ENCODE measurements at places on chromosomes 1 and 21.

- DNase-seq, result no peak
These were observed 809.9 kb upstream of the RGS18 start for GRCh38 chr1:191348328-191348727.

- no peak for DNase-seq
These were observed 55.2 kb downstream of the SYT14 start for GRCh38 chr1:209993061-209993830.

DNA sequence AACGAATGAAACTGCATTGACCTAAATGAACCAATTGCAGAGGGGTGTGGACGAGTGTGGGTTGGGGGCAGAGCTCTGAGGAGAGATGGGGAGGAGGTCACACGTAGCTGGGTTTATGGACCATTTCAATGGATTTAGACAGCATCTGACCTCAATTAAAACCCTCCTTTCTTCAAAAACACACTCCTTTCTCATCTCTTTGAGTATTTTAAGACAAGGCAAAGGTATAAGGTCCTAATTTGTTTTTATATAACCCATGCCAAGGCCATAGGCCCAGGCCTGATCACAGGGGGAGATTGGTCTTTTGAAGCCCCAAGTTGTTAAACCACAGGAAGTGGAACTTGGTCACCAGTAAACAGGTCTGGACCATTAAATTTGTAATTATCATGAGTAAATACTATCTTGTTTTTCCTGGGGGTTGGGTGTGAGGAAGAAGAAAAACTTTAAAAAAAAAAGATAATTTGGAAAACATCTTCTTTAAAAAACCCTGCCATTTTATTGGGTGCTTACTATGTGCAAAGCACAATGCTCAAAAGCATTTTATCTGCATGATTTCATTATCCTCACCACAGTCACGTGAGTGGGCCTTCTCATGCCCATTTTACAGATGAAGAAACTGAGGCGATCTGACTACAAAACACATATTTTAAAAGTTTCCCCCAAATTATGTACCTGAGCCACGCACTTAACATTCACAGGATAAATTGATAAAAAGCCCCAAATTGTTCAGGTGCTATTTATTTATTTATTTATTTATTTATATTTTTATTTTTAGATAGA is 8.9 kb upstream of the INAVA start:
- no peak for DNase-seq

DNA sequence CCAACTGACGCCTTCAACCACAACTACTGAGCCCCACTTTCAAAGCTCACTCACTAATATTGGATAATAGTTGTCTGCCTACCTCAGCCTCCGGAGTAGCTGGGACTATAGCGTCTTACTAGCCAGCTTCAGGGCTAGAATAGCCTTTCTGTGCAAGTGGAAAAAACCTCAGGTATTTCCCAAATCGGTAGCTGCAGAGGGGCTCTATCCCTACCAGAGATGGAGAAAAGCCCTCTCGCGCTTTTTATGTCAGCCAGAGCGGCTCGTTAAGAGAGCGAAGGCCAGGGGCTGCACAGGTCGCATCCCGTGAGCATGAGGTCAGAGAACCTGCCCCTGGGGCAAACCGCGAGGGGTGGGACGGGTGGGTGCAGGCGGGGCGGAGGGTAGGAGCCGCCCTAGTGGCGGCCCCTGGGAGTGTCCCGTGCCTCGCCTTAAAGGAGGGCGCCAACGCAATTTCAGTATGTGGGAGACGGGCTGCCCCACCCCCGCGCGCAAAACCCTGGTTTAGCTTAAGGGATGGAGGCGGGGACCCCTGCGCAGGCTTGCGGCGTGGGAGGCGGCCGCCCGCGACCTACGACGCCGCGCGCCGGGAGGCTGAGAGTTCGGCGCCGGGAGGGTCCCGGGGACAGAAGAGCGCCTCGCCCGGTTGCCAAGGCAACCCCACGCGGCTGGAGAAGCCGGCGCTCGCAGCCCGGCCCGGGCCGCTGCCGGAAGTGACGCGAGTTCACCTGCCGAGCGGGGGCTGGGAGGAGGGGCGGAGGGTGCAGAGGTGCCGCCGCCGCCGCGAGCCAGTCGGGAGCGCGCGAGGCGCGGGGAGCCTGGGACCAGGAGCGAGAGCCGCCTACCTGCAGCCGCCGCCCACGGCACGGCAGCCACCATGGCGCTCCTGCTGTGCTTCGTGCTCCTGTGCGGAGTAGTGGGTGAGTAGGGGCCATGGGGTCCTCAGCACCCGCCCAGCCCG is at the start of gene CXADR:
CXADR (plus strand) TSS at position 791 of the 961 bp plus-strand sequence; CDS start at position 878, 87 bp downstream.
- no peak for DNase-seq

GRCh38 chr21:31011412-31011811 is 26.9 kb downstream of the KRTAP19-8 start:
- no peak for DNase-seq

DNA sequence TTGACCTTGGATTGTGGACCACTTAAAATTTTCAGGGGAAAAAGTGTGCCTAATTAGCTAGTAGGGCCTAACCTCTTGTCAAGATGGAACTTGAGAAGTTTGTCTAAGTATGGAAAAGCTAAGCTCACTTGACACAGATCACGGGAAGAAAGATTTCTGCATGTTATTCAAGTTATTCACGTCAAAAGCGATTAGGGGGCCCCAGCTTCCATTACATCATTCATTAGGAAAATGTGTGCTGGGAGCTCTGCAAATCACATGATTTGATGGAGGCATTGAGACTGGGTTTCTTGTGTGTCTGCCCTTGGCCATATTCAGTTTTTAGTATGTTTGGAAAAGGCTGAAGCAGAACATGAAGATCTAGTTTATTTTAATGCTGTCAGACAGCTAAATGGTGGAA is 15.5 kb upstream of the POGZ start:
- no peak for DNase-seq

DNA sequence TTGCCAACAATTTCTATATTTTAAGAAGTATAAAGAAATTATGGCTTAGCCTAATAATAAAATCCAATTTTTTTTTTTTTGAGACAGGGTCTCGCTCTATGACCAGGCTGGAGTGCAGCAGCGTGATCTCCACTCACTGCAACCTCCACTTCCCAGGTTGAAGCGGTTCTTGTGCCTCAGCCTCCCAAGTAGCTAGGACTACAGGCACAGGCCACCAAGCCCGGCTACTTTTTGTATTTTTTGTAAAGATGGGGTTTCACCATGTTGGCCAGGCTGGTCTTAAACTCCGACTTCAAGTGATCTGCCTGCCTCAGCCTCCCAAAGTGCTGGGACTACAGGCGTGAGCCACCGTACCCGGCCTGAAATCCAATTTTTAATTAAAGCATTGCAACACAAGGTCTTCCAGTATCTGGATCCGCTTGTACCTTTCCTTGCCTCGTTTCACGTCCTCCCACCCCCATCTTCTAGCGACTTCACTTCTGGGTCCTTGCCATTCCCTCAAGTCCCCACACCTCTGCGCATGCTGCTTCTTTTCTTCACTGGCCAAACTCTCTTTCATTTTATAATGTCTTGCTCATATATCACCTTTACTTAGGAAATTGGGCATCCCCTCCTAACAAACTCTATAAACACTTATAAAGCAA is 2.3 kb downstream of the FUBP1 start:
- DNase-seq, result no peak

GRCh38 chr1:111961016-111961415 is 28.5 kb downstream of the KCND3 start:
- DNase-seq, result no peak

DNA sequence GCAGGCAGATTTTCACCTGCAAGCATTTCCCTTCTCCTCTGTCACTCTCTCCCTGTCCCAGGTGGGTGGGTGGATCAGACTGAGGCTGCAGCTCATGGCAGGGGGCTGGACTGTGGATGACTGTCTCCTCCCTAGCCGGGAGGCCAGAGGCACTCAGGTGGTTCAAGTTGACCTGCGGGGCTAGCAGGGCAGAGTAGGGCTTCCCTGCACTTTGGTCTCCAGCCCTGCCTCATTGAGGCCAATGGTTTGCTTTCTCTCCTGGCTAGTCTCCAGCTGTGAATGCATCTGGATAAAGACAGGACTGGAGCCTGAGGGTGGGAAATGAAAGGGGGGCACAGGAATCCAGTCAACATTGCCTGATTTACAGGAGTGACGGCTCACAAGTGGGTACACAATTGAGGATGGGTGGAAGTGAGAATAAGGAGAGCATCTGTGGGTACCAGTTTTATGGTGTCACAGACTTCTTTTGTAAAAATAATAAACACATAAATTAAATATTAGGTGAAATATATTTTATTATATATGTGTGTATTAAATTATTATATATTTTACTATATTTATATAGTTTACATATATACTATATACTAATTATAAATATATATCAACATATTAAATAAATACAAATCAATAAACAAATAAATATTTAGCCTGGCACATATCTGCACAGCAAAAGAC is 25.6 kb downstream of the RUNX1 start:
- no peak for DNase-seq

GRCh38 chr1:30345491-30346130 is 377.8 kb downstream of the MATN1 start:
- no peak for DNase-seq

- peak; percentile 11 for DNase-seq
These were observed 12.4 kb downstream of the EPB41 start for GRCh38 chr1:28926629-28927265.

GRCh38 chr1:117370071-117370470 is 2.8 kb downstream of the MAN1A2 start:
- no peak for DNase-seq

DNA sequence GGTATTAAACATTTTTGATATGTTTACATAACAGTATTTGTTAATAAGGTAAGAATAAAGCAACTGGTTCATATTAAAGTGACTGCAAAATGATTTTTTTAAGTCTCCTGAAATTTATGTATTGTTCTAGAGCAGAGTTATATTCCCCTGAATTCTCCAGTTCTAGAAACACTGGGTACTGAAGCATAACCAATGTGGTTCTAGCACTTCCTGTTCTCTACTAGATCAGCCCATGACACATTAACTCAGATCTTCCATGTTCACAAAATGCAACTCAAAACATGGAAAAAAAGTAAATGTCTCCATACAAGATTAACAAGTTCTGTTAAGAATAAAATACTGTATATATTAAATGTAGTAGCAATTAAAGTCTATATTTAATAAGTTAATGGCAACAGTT is 3.9 kb downstream of the NEGR1 start:
- no peak for DNase-seq

- no peak for DNase-seq
These were observed 23.4 kb downstream of the RHBG start for GRCh38 chr1:156392452-156392853.

GRCh38 chr1:15352128-15352957 is 57.3 kb upstream of the EFHD2 start:
- peak; percentile 84 for DNase-seq

GRCh38 chr1:65421351-65422025 is 1.0 kb downstream of the LEPR start:
- DNase-seq, result no peak

GRCh38 chr1:217955723-217956122 is 324.6 kb downstream of the SPATA17 start:
- DNase-seq, result no peak

- DNase-seq, result no peak
These were observed 62.3 kb downstream of the GFI1 start for GRCh38 chr1:92424381-92424780.

- no peak for DNase-seq
These were observed 16.9 kb downstream of the ARHGEF19 start for GRCh38 chr1:16195518-16195905.

- DNase-seq, result no peak
These were observed 35.5 kb downstream of the KIRREL1 start for GRCh38 chr1:158028969-158029368.

DNA sequence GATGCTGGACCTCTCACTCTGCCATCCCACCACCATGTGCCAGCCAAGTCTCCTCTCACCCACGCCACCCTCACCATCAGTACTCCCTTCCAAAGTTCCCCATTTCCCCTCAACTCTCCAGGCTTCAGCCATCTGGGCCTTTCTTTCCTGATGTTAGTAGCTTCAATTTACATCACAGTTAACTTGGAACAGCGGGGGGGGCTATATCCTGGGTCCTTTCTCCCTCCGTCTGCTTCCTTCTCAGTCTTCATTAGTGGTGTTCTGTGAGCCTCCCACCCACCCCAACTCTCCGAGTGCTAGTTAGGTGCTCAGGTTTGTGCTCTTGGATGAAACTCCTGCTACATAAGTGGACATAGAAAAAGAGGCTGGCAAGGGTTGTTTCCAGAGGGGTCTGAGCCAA is 31.9 kb downstream of the KCNC4 start:
- no peak for DNase-seq

GRCh38 chr1:27602462-27603308 is 1.3 kb downstream of the AHDC1 start:
- DNase-seq, result peak; percentile 44

GRCh38 chr1:189374816-189375215 is 1102.8 kb downstream of the BRINP3 start:
- DNase-seq, result no peak

GRCh38 chr1:6094246-6094645 is 48.6 kb downstream of the KCNAB2 start:
- DNase-seq, result no peak

- peak; percentile 70 for DNase-seq
These were observed 8.7 kb downstream of the PLEKHA6 start for GRCh38 chr1:204350857-204351573.

GRCh38 chr1:30375156-30375555 is 348.2 kb downstream of the MATN1 start:
- DNase-seq, result no peak

DNA sequence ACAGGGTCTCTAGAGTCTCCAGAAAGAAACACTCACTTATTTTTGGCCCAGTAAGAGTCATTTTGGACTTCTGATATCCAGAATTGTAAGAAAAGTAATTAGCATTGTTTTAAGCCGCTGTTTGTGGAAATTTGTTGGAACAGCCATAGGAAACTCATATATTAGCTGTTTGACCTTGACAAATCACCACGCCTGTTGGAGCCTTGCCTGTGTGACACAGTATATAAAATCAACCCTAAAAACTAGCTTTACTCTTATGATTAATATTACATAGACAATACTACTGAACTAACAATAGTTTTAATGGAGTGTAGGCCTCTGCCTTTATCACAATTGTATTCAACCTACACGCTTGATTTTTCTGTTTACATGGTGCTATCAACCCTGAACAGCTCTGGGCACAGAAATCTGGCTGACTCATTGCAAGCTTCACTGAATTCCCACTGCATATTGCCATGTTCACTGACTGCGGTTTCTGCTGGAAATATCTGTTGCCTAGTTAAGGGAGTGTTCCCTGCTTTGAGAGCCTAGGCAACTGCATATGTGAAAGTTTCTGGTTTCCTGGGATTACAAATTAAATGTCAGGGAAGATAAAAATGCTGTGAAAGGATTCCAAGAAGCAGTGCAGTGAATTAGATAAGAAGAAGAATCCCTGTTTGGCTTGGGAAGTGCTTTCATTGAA is 419.5 kb upstream of the DEPDC1 start:
- DNase-seq, result peak; percentile 61

GRCh38 chr1:158095737-158096335 is 84.9 kb upstream of the CD1D start:
- peak; percentile 33 for DNase-seq

GRCh38 chr1:23483321-23484252 is at the start of gene ASAP3:
TSS of gene ASAP3 (minus strand) at chr1:23484179. CDS start at chr1:23484133, 46 bp downstream.
- peak; percentile 37 for DNase-seq

- peak; percentile 90 for DNase-seq
These were observed 156.0 kb downstream of the RERE start for GRCh38 chr1:8661185-8662110.

All from fibroblast of skin of scalp (primary cell).